C1 segment of cervical spinal cord (tissue), 14 donors: ENCODE measurements at places on chromosomes 11 and 22.

- no peak for DNase-seq
Observed at GRCh38 chr11:15557457-15558230, 442.9 kb downstream of the INSC start.

DNA sequence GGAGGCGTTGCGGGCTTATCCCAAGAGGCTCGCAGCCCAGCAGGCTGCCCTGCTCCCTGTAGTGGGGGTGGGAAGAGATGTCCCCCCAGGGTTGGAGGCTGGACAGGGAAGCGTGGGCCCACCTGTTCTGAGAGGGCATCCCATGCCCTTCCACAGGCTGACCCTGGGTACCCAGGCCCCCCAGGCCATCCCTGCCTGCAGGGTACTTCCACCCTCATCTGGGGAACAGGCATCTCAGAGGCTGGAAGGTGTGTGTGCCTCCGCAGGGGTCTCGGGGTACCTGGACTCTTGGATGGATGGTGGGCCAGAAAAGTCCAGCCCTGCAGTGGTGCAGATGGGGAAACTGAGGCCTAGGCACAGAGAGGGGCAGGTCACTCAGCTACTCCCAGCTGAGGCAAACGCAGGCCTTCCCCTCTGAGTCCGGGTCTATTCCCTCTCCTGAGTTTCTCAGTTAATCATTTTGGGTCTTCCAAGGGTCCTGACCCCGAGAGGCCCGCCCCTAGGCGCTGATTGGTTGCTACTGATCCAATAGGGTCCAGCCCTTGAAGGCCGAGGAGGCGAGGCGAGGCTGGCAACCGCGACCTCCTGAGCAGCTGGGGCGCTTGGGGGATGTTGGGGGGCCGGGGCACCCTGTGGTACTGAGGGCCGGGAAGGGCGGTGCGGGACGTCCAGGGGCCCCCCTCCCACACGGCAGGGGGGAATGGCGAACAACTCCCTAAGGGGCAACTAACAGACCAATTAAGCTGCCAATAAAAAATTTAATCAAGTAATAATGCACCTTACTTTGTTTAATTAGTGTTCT lies 23.8 kb downstream of the FLRT1 start:
- no peak for DNase-seq

DNA sequence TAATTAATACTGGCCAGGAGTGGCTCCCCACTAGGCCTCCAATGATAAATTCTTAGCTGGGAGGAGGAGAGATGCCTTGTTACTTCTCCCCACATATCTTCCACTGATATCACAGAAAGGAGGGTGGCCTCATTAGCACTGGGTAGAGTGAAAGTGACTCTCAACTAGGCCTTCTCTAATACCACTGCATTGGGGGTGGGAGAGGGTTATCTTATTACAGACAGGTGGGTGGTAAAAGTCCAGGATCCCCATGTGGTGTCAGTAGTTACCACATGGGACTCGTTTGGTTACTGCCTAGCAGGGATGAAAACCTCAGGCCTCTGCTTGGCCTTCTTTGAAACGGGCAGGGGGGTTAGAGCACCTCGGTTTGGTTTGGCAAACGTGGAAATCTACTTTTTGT lies 167.3 kb downstream of the UVRAG start:
- DNase-seq = no peak

DNA sequence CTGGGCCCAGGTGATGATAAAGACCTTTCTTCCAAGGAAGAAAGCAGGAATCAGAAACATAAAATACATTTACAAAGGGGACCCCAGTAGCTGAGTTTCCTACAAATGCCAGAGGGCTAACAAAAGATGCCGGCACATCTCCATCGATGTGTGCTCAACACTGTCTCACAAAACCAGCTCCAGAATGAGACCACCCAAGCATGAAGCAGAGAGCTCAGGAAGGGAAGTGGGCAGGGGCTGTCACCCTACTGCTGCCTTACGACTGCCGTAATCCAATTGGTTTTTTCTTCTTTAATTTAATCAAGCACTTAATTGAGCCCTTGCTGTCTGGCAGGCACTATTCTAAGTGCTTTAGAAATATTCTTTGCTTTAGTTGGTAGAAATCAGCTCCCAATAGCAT lies 26.1 kb downstream of the SMCO4 start:
- DNase-seq = no peak

DNA sequence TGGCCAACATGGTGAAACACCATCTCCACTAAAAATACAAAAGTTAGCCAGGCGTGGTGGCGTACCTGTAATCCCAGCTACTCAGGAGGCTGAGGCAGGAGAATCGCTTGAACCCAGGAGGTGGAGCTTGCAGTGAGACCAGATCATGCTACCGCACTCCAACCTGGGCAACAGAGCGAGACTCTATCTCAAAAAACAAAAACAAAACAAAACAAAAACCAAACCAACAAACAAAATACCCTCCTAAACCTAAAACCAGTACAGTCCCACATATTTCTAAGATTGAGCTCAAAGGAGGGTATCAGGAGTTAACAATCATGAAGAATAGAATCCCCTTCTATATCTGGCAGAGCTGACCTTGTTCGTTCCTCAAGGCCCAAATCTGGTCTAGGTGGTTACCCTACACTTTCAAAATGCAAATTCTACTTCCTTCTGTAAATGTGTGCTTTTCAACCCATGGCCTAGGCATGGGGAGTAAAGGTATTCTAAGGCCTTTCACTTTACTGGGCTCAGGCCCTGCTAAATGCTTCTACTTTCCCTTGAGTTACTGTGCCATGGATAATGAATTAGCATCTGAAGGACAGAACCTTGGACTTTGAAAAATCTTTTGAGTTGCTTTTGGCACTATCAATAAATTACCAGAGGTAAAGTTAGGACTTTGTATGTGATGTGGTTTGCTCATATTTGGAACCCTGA lies 10.4 kb upstream of the PPP2R1B start:
- no peak for DNase-seq

- no peak for DNase-seq
Observed at GRCh38 chr11:32072872-32073643, 17.8 kb upstream of the RCN1 start.

- no peak for DNase-seq
Observed at GRCh38 chr11:44607319-44607962, 42.0 kb downstream of the CD82 start.

DNA sequence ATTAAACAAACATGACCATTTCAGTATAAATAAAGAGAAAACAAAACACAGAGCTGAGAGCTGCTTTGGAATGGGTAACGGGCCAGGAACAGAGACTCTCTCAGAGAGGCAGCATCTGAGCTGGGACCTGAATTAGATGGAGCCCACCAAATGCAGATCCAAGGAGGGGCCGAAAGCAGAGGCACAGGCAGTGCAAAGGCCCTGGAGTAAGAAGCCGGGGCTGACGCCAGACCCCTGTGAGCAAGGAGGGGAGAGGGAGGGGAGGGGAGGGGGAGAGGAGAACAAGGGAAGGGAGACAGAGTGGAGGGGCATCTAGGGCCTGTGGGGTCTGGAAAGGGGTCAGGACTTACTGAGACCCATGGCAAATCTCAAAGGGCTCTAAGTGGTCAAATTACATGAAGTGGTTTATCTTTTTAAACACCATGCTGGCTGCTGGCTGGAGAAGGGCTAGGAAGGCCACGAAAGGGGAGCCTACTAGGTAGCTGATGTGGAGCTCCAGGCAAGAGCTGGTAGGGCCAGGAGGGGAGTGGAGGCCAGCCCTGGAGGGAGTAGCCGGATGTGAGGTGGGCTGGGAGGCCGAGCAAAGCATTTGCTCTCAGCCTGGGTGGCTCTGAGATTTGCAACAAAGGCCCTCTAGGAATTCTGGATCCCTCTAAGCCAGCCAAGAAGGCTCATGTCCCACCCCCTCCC lies 3.2 kb downstream of the OSBPL5 start:
- DNase-seq = no peak

DNA sequence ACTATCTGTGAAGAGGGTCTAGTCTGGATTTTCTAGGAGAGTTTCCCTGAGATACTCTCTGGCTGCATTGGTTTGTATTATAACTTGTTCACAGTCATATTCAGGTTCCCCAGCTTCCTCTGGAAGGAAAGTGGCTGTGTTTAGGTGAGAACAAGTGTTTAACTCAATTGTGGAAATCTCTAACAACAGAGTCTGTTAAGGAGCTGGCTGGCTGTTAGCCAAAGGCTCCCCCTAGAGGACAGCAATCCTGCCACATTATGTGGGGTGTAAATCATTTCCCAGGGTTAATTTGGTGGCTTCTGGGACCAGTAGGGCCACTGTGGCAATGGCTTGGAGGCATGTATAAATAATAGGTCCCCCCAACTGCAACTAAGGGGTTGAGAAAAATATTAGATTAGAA lies 18.4 kb downstream of the MS4A6E start:
- no peak for DNase-seq

DNA sequence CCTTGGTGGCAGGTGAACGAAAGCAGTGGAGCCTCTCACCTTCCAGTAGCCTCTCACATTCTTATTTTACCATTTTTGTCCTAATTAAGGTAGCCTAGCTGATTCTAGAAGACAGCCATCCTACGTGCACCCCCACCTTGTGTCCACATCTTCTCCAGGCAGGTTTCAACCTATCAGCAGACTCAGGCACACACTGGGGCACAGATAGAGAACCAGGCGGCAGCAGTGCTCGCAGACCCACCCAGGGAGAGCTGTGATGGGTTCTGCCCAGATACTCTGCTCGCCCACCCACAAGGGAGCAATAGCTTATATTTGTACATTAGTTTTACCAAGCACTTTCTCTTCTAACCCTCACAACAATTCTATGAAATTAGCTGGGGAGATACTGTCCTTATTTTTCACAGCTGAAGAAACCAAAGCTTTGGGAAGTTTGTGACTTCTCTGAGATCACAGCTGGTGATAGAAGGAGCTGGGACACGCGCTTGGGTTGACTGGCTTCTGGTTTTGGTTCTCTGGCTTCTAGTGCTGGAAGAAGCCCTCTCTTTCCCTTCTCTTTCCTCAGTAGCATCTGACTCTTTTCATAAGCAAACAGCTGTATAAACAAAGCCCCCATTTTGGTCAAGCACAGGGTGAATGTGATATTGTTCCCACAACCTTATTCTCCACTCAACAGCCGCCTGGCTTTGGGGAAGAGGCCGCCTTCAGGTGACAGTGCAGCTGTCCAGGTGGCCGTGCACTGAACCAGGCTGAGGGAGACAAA lies 36.9 kb downstream of the PPP2R1B start:
- no peak for DNase-seq

GRCh38 chr11:77188633-77189491 lies 60.8 kb downstream of the MYO7A start:
- no peak for DNase-seq

DNA sequence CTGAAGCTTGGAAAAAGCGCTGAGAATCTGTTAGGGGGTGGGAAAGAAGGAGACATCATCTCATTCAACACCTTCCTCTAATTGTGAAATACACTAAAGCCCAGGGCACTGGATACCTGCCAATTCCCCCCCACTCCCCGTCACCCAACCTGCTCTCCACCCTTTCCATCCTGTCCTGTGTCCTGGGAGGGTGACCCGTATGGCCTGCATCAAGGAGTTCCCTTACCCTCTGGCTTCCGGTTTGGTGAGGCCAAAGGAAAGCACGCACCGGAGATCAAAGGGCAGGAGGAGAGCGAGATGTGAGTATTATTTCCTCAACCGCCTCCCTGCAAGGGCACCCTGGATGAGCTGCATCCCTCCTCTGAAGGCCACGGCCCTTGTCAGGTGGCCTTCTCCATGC lies 65.0 kb upstream of the PTPRJ start:
- no peak for DNase-seq

- no peak for DNase-seq
Observed at GRCh38 chr11:14310679-14311078, 48.3 kb downstream of the RRAS2 start.

- no peak for DNase-seq
Observed at GRCh38 chr11:45857961-45858474, 10.7 kb downstream of the CRY2 start.

GRCh38 chr22:37803195-37803638 lies 4.5 kb upstream of the GCAT start:
- DNase-seq = peak; percentile 8

DNA sequence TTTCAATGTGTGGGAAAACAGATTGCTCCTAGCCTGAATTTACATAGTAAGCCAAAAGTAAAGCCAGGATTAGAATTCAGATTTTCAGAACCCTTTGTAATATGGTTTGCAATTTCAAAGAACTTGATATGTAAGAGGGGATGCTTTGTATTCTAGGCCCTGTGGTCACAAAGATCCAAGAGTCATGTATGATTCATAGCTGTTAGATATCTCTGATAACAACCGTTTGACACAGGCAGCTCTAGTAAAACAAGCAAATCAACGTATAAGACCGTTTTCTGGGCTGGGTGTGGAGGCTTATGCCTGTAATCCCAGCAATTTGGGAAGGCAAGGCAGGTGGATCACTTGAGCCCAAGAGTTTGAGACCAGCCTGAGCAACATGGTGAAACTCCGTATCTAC lies 79.6 kb downstream of the EMSY start:
- no peak for DNase-seq

GRCh38 chr11:61815790-61816735 lies 740 bp downstream of the FADS1 start:
- DNase-seq = no peak

GRCh38 chr11:60711276-60711675 lies 11.9 kb downstream of the MS4A8 start:
- no peak for DNase-seq

DNA sequence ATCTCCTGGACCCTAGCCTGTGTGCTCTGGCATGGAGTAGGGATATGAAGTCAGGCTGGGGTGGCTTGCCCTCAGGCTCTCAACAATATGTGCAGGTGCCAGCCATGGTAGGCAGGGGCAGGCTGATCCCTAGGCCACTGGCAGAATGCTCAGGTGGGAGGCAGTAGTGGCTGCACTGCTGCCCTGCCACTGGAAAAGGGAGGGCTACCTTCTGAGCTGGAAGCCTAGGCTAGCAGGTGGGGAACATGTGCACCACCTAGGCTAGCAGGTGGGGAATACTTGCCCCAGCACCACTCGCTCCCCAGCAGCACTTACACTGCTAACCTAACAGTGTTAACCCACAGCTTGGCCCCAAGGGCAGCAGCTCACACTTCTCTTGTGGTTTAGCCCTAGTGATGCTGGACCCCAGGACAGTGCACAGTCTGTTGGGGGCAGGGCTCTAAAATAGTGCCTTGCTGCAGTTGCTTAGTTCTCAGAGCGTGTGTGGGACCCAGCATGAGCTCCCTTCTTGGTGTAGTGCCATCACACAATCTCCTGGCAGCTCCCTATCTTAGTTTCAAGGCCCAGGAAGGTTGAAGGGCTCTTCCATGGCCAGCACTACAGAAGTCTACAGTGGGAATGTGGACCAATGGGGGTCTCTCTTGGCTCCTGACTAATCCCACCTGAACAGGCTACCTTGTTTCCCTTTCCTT lies 130.8 kb downstream of the FCHSD2 start:
- no peak for DNase-seq

GRCh38 chr11:119803139-119803538 lies 74.1 kb upstream of the NECTIN1 start:
- DNase-seq = no peak

DNA sequence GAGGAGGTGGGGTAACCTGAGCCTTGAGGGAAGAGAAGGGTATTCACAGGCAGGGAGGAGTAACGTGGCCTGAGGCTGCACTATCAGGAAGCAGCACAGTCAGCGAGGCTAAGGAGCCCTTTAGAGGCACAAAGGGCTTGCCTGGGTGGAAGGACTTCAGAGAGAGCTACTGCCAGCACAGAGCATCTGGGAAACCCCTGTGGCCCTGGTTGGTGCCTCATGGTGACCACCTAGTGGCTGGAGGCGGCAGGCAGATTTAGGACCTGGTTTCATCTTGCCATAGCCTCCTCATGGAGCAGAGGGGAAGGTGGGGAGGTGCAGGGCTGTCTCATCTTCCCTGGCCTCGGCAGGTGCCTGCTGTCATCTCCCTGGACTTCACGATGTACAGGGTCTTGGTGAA lies 64.5 kb downstream of the MPPED1 start:
- DNase-seq = no peak

- no peak for DNase-seq
Observed at GRCh38 chr11:94821439-94821838, 53.3 kb downstream of the AMOTL1 start.

GRCh38 chr11:120229451-120230424 lies 10.2 kb upstream of the POU2F3 start:
- DNase-seq = no peak
